ENCODE measurements at places on chromosomes 3 and 15. TPM values are rescaled to one million over a fixed set of nuclear protein-coding genes. Genes with fewer than 3 reads are reported as not detected.
A peak's percentile ranks its signal among the peaks of the same experiment; 100 is the strongest.

ADCY5 gene
- total RNA-seq = not detected

GOLGA8H gene
- total RNA-seq = 2.3 TPM

RBP2 gene
- not detected for total RNA-seq

- H3K36me3 ChIP-seq = no peaks in the 10 kb centered on the region
- DNase-seq = peak; percentile 45
- H3K4me3 ChIP-seq = peak overlapping the region; percentile 49
- peak overlapping the region; percentile 63 for H3K27ac ChIP-seq
- H3K4me1 ChIP-seq = peaks cover 27% of the 10 kb centered on the region
Observed at GRCh38 chr3:169813757-169814517, 1.2 kb upstream of the LRRC34 start.

- H3K27me3 ChIP-seq = no peaks in the 10 kb centered on the region
- H3K27ac ChIP-seq = no peak overlapping the region
Observed at GRCh38 chr3:123372686-123373473, 76.0 kb downstream of the ADCY5 start.

- no peak overlapping the region for H3K4me3 ChIP-seq
- H3K36me3 ChIP-seq = no peaks in the 10 kb centered on the region
- H3K27me3 ChIP-seq = no peaks in the 10 kb centered on the region
Observed at GRCh38 chr15:79455361-79455760, 23.2 kb downstream of the MINAR1 start.

DNA sequence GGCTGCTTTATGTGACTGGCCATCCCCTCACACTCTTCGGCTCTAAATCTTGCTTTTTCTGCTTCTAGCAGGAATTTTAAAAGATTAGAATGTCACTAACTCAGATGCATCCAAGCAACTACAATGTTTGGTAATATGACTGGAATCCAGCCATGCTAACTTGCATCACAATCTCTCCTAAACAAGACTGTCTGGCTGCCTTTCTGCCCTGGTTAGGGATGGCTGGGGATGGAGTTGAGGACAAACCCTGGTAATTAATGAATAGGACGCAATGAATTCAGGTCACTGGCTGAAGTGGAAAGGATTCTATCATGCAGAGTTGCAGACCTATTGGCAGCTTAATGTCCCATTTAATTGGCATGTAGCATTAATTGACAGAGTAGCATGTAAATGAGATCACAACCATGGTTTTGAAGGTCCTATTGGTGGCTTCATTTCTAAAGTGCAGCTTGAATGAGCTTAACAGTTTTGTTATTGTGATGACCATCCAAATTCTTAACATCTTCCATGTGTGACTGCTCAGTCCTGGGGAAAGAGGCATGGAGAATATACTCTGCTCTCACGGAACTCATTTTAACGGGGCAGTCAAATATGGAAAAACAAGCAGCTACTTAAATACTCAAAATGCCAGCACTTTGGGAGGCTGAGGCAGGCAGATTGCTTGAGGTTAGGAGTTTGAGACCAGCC is 21.7 kb downstream of the NMNAT3 start:
- H3K36me3 ChIP-seq = no peaks in the 10 kb centered on the region
- H3K4me3 ChIP-seq = no peak overlapping the region
- H3K4me1 ChIP-seq = no peaks in the 10 kb centered on the region

DNA sequence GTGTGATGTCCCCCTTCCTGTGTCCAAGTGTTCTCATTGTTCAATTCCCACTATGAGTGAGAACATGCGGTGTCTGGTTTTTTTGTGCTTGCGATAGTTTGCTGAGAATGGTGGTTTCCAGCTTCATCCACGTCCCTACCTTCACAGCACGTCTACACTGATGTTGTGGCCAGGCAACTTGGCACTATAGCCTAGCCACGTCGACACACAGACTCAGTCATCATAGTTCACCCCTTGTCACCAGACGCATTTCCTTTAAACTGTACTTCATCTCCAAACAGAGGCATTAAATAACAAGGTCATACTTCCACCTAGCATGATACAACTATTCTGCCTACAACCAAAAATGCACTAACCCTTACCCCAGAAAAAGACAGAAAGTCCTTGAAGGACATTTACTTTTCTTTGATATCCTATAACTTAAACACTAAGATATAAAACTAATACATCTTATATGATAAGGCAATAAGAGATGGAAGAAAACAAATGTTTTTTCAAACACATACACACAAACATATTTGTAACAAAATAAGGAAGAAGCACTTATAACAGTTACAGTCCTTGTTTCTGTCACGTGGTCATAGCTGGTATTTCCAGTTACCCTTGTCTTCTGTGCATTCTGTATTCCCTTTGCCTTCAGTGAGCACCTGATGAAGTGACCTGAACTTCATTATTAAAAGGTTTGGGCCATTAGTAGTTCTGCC is 121.4 kb downstream of the KLF13 start:
- peaks cover 18% of the 10 kb centered on the region for H3K4me1 ChIP-seq
- no peak for DNase-seq
- H3K27me3 ChIP-seq = no peaks in the 10 kb centered on the region
- no peak overlapping the region for H3K27ac ChIP-seq
- H3K4me3 ChIP-seq = no peak overlapping the region

DNA sequence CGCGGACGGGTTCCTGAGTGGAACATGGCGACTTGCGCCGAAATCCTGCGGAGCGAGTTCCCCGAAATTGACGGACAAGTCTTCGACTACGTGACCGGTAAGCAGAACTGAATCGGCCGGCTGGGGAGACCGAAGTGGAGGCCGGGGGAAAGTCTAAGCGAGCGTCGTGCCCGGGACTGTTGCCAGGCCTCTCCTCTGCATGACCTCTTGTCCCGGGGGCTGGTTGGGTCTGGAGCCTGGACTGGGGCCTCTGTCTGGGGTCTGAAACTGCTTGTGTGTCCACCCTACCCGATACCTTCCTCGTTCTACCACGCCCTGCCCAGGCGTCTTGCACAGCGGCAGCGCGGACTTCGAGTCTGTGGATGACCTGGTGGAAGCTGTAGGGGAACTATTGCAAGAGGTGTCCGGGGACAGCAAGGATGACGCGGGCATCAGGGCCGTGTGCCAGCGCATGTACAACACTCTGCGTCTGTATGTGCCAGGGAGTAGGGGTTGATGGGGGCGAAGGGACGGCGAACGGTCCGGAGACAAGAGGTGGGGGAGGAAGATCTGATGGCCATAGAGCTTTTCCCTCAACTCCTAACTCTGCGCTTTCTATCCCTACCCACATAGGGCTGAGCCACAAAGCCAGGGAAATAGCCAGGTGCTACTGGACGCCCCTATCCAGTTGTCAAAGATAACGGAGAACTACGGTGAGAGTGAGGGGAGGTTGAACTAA is at the start of gene ABCF3:
TSS of gene ABCF3 (plus strand) at position 16 of the 718 bp plus-strand sequence. CDS start at position 25, 9 bp downstream.
- peaks cover 28% of the 10 kb centered on the region for H3K4me1 ChIP-seq
- peak within 1 kb of the TSS; percentile 81 for H3K4me3 ChIP-seq
- H3K36me3 ChIP-seq = peaks cover 55% of the 10 kb centered on the region
- H3K27ac ChIP-seq = peak within 1 kb of the TSS; percentile 74
- no peaks in the 10 kb centered on the region for H3K27me3 ChIP-seq

GRCh38 chr3:94694894-94695293 is 632.0 kb downstream of the NSUN3 start:
- H3K4me1 ChIP-seq = no peaks in the 10 kb centered on the region
- no peak for DNase-seq
- H3K27me3 ChIP-seq = no peaks in the 10 kb centered on the region
- no peaks in the 10 kb centered on the region for H3K36me3 ChIP-seq
- H3K27ac ChIP-seq = no peak overlapping the region

DNA sequence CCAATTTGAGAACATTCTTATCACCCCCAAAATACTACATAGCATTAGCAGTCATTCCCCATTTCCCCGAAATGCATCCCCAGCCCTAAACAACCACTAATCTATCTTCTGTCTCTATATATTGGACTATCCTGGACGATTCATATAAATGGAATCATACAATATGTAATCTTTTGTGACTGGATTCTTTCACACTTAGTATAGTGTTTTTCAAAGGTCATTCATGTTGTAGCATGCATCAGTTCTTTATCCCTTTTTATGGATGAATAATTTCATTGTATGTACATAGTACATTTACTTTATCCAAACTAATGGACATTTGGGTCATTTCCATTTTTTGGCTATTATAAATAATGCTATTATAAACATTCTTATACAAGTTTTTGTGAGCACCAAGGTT is 27.5 kb upstream of the EIF1B start:
- H3K27me3 ChIP-seq = no peaks in the 10 kb centered on the region
- DNase-seq = no peak
- no peaks in the 10 kb centered on the region for H3K36me3 ChIP-seq

DNA sequence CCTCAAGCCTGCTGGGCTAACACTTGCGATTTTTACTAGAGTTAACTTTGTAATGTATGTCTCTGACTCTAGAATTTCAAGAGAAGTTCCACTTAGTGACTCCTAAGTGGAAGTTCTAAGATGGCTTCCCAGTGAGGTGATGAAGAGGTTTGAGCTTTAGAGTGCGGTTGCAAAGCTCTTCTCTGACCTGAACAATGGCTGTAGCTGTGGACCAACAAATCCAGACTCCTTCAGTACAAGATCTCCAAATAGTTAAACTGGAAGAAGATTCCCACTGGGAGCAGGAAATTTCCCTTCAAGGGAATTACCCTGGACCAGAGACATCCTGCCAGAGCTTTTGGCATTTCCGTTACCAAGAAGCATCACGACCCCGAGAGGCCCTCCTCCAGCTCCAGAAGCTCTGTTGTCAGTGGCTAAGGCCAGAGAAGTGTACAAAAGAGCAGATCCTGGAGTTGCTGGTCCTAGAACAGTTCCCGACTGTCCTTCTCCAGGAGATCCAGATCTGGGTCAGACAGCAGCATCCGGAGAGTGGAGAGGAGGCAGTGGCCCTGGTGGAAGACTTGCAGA is 22.3 kb downstream of the WDR73 start:
- no peak for DNase-seq
- peaks cover 29% of the 10 kb centered on the region for H3K4me1 ChIP-seq
- peak overlapping the region; percentile 53 for H3K4me3 ChIP-seq
- H3K36me3 ChIP-seq = no peaks in the 10 kb centered on the region

DNA sequence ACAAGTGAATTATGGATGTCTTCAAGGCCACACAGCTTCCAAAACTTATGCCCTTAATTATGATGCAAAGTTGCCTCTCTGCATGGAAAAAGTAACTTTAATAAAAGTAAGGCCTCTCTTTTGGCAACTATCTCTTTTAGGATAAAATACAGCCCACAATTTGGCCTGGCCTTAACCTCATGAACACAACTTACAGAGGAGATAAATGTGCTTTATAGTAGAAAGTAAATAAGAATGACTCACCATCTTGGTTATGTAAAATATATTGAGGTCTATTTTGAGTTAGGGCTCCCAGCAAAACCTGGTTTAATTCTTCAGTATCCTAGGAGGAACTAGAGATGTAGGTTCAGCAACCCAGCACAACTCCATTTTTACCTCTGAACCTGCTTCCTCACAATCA is 164.0 kb downstream of the ROBO2 start:
- no peaks in the 10 kb centered on the region for H3K27me3 ChIP-seq
- no peaks in the 10 kb centered on the region for H3K36me3 ChIP-seq
- no peak overlapping the region for H3K27ac ChIP-seq
- no peak for DNase-seq
- H3K4me1 ChIP-seq = no peaks in the 10 kb centered on the region

GRCh38 chr15:48367483-48367882 is 36.3 kb downstream of the DUT start:
- no peak for DNase-seq
- no peaks in the 10 kb centered on the region for H3K4me1 ChIP-seq
- no peaks in the 10 kb centered on the region for H3K27me3 ChIP-seq
- no peaks in the 10 kb centered on the region for H3K36me3 ChIP-seq

DNA sequence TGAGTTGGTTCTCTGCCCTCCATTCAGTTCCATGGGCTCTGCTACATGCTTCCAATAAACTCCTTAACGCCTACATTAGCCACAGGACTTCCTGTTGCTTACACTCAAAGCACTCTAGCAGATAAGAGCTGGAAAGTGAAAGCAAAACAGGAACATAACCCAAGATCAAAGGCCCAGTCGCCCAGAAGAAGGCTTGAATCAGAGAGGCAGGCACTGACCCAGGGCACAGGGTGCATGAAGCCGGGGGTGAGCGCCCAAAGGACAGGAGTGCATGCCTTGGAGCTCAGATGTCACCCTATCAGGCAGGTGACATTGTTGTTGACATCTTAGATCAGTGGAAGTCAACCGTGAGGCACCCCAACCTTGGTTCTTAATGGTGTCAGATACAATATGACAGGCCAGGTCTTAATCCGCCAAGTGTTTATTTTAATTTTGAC is 235.1 kb downstream of the UACA start:
- H3K27me3 ChIP-seq = no peaks in the 10 kb centered on the region
- H3K27ac ChIP-seq = peak overlapping the region; percentile 78
- no peaks in the 10 kb centered on the region for H3K36me3 ChIP-seq

GRCh38 chr3:172140499-172141391 is 101.4 kb downstream of the FNDC3B start:
- H3K27ac ChIP-seq = peak overlapping the region; percentile 21
- peaks cover 54% of the 10 kb centered on the region for H3K4me1 ChIP-seq
- H3K36me3 ChIP-seq = no peaks in the 10 kb centered on the region
- no peaks in the 10 kb centered on the region for H3K27me3 ChIP-seq
- no peak for DNase-seq
- no peak overlapping the region for H3K4me3 ChIP-seq

- H3K27me3 ChIP-seq = no peaks in the 10 kb centered on the region
- no peak overlapping the region for H3K27ac ChIP-seq
- no peaks in the 10 kb centered on the region for H3K36me3 ChIP-seq
- DNase-seq = no peak
Observed at GRCh38 chr15:69808756-69809155, 289.0 kb downstream of the TLE3 start.

GRCh38 chr15:92122259-92122658 is 268.8 kb downstream of the SLCO3A1 start:
- H3K4me3 ChIP-seq = no peak overlapping the region
- no peak for DNase-seq
- peaks cover 5% of the 10 kb centered on the region for H3K4me1 ChIP-seq
- peaks cover 24% of the 10 kb centered on the region for H3K36me3 ChIP-seq
- no peaks in the 10 kb centered on the region for H3K27me3 ChIP-seq
- no peak overlapping the region for H3K27ac ChIP-seq

DNA sequence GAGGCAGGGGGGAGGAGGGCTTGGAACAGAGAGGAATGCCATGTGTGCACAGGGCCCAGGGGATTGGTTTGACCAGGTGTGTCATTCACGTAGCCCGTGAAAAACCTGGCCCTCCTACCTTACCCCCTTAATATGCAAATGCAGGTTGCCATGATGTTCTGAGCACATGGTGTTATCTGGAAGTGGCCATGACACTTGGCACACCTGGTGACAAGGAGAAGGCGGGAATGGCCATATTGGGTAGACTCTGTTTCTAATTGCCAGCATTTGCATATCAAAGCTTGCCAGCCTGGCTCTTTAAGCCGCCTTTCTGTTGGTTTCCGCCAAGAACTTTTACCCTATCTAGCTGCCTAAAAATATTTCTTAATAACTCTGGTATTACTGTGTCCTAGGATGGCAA is 202.1 kb upstream of the DPH6 start:
- no peak overlapping the region for H3K27ac ChIP-seq
- H3K36me3 ChIP-seq = no peaks in the 10 kb centered on the region
- DNase-seq = no peak
- no peak overlapping the region for H3K4me3 ChIP-seq
- no peaks in the 10 kb centered on the region for H3K27me3 ChIP-seq
- H3K4me1 ChIP-seq = no peaks in the 10 kb centered on the region

- DNase-seq = no peak
- no peaks in the 10 kb centered on the region for H3K36me3 ChIP-seq
- no peak overlapping the region for H3K4me3 ChIP-seq
Observed at GRCh38 chr15:82951472-82952157, 905 bp downstream of the HOMER2 start.

- H3K4me3 ChIP-seq = no peak overlapping the region
- H3K36me3 ChIP-seq = peaks cover 52% of the 10 kb centered on the region
- H3K27me3 ChIP-seq = no peaks in the 10 kb centered on the region
- H3K4me1 ChIP-seq = peaks cover 21% of the 10 kb centered on the region
Observed at GRCh38 chr15:67185051-67185450, 69.4 kb downstream of the AAGAB start.

GRCh38 chr3:142960322-142960850 is 3.1 kb downstream of the PAQR9 start:
- peaks cover 8% of the 10 kb centered on the region for H3K4me1 ChIP-seq
- H3K27me3 ChIP-seq = peaks cover 27% of the 10 kb centered on the region
- no peaks in the 10 kb centered on the region for H3K36me3 ChIP-seq
- no peak overlapping the region for H3K27ac ChIP-seq
- no peak for DNase-seq

All from natural killer cell (primary cell).